ENCODE measurements at places on chromosomes 3 and 15. TPM values are rescaled to one million over a fixed set of nuclear protein-coding genes. Genes with fewer than 3 reads are reported as not detected.
A peak's percentile ranks its signal among the peaks of the same experiment; 100 is the strongest.

GRCh38 chr3:112320691-112321090 is 12.3 kb upstream of the CD200 start:
- H3K36me3 ChIP-seq: no peaks in the 10 kb centered on the region
- H3K4me3 ChIP-seq: no peak overlapping the region
- no peak overlapping the region for H3K27ac ChIP-seq
- no peak for DNase-seq

DNA sequence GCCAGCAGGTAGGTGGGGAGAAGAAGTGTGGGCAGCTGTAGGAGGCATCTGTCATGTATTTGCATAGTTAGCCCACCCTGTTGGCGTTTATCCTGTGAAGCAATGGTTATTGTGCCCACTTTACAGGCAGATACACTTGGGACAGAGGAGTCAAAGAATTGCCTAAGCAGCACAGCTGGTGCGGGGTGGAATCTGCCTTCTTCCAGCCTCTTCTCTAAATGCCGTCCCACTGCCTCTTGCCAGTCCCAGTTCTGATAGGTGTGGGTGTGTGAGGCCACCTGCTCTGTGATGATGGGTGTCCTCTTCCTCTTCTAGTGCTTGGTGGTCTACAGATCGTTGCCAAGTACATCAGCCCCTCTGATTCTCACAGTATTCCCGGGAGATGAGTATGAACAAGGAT is 80.9 kb downstream of the ABHD5 start:
- peaks cover 48% of the 10 kb centered on the region for H3K4me1 ChIP-seq
- H3K27me3 ChIP-seq: no peaks in the 10 kb centered on the region
- H3K27ac ChIP-seq: peak overlapping the region; percentile 88
- H3K4me3 ChIP-seq: no peak overlapping the region

GRCh38 chr3:137097386-137097785 is 139.6 kb downstream of the IL20RB start:
- H3K36me3 ChIP-seq: no peaks in the 10 kb centered on the region
- H3K27ac ChIP-seq: no peak overlapping the region
- H3K4me3 ChIP-seq: no peak overlapping the region
- no peaks in the 10 kb centered on the region for H3K27me3 ChIP-seq
- DNase-seq: no peak
- H3K4me1 ChIP-seq: no peaks in the 10 kb centered on the region

- H3K36me3 ChIP-seq: no peaks in the 10 kb centered on the region
- H3K4me1 ChIP-seq: no peaks in the 10 kb centered on the region
- H3K27ac ChIP-seq: no peak overlapping the region
- H3K4me3 ChIP-seq: no peak overlapping the region
- no peak for DNase-seq
These were observed 387.5 kb downstream of the NLGN1 start for GRCh38 chr3:173785004-173785403.

GRCh38 chr15:52095597-52096262 is 16.8 kb downstream of the BCL2L10 start:
- peak overlapping the region; percentile 92 for H3K27ac ChIP-seq
- no peak for DNase-seq
- H3K27me3 ChIP-seq: no peaks in the 10 kb centered on the region
- no peaks in the 10 kb centered on the region for H3K36me3 ChIP-seq

DNA sequence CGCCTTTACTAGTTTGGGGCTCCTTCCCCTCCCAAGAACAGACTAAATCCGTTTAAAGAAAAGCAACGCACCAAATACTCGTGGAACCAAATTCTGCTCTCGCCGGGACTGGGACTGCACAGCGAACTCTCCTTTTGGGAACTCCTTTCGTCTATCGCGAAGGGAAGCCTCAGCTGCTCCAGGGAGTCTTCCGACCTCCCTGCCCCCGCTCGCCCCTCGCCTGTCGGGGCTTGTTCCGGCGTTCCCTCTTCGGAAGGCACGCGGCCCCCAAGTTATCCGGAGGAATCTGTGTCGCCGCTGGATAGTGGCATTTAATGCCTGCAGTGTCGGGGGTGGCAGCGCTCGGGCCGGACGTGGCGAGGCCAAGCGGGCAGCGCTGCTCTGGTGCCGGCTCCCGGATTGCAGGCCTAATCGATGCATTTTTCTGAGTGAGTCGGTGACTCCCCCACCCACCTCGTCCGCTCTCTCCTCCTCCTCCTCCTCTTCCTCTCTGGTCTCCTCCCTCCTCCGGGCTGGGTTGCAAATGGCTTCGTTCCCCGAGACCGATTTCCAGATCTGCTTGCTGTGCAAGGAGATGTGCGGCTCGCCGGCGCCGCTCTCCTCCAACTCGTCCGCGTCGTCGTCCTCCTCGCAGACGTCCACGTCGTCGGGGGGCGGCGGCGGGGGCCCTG is at the start of gene TRIM71:
Gene TRIM71 (plus strand): TSS at position 440 of the 671 bp plus-strand sequence. CDS start 84 bp downstream, at position 524.
- no peak within 1 kb of the TSS for H3K27ac ChIP-seq
- H3K4me3 ChIP-seq: peak within 1 kb of the TSS; percentile 56
- DNase-seq: no peak
- no peaks in the 10 kb centered on the region for H3K36me3 ChIP-seq

DNA sequence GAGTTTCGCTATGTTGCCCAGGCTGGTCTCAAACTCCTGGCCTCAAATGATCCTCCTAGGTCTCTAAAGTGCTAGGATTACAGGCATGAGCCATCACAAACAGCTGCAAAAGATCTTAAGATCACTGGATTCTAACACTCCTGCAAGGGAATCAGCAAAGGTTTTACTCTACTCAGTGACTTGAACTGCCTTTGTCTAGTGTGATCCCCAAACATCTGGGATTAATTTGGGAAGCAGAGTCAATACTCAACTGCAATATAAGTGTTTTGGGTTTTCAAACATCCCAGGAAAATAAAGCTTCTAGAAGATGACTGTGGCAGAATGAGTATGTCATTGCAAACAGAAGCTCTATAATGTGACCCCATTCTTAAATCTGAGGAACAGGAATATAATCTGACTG is 7.2 kb downstream of the SPG21 start:
- no peaks in the 10 kb centered on the region for H3K27me3 ChIP-seq
- H3K36me3 ChIP-seq: peaks cover 41% of the 10 kb centered on the region
- no peak overlapping the region for H3K27ac ChIP-seq

DNA sequence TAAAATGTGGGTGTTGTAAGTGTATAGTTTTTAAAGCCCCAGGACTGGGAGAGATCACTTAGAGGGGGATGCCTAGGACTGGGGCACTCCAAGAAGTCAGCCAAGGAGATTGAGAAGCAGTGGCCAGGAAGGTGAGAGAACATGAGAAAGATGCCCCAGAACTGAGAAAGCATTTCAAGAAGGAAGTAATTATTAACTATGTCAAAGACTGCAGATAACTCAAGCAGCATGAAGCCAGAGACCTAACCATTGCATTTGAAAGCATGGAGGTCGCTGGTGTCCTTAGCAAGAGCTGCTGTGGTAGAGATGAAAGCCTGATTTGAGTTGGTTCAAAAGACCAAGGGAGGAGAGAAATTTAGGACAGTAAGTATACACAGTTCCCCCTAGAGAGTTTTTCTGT is 30.6 kb upstream of the SLC2A2 start:
- H3K36me3 ChIP-seq: no peaks in the 10 kb centered on the region
- H3K27ac ChIP-seq: no peak overlapping the region
- no peaks in the 10 kb centered on the region for H3K4me1 ChIP-seq
- H3K4me3 ChIP-seq: no peak overlapping the region
- H3K27me3 ChIP-seq: no peaks in the 10 kb centered on the region

Gene PIF1
- 1.8 TPM for total RNA-seq

Gene PPARG
- 10.2 TPM for total RNA-seq

Gene LINGO1
- 6.0 TPM for total RNA-seq

Gene RTP4
- 1.3 TPM for total RNA-seq

Gene SLC28A1
- total RNA-seq: not detected
